ENCODE measurements at places on chromosomes 1 and 21.

GRCh38 chr1:30524840-30525617 is 198.4 kb downstream of the MATN1 start:
- DNase-seq: no peak

GRCh38 chr1:3014050-3014440 is 7.2 kb upstream of the ACTRT2 start:
- DNase-seq: no peak

- no peak for DNase-seq
Measured at GRCh38 chr1:105137543-105138457, 1388.1 kb downstream of the AMY1C start.

DNA sequence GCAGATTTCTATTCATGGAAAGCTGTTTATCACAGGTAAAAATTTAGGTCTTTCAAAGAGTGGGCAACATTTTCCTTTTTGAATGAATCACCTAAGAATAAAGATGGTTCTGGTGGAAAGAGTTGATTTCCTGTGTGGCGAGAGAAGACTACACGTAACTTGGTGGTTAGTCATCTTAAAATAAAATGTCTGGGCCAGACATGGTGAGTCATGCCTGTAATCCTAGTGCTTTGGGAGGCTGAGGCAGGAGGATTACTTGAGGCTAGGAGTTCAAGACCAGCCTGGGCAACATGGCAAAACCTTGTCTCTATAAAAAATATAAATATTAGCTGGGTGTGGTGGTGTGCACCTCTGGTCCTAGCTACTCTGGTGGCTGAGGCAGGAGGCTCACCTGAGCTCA is 65.7 kb downstream of the DISP1 start:
- DNase-seq: no peak

DNA sequence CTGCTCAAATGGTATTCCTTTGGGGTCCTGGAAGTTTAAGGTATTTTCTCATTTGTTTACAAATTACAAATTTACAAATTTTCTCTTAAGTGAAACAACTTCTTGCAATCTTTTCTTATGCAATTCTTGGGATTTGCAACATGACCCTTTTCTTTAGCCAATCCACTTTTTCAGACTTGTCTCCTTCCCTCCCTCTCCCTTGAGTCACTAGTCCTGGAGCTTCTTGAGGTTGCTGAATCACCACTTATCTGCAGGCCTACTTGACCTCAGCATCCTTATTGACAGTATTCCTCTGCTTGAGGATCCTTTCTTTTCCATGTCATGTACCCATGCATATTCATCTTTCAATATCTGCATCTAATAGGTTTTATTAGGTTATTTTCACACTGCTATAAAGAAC is 302.8 kb upstream of the ADAMTS5 start:
- DNase-seq: no peak

- no peak for DNase-seq
Measured at GRCh38 chr1:21725748-21726392, 56.7 kb upstream of the RAP1GAP start.

DNA sequence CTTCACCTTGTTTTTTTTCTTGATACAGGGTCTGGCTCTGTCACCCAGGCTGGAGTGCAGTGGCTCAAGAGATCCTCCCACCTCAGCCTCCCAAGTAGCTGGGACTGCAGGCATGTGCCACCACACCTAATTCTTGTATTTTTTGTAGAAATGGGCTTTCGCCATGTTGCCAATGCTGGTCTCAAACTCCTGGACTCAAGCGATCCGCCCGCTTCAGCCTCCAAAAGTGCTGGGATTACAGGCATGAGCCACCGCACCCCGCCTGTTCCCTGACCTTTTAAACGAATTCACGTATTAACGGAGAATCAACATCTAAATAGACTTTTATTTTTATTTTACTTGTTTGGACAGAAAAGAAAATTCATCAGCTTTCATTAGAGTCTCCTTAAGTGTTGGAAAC is 104.8 kb downstream of the PGBD5 start:
- DNase-seq: no peak

- no peak for DNase-seq
Measured at GRCh38 chr1:201269281-201269680, 14.0 kb upstream of the PKP1 start.

DNA sequence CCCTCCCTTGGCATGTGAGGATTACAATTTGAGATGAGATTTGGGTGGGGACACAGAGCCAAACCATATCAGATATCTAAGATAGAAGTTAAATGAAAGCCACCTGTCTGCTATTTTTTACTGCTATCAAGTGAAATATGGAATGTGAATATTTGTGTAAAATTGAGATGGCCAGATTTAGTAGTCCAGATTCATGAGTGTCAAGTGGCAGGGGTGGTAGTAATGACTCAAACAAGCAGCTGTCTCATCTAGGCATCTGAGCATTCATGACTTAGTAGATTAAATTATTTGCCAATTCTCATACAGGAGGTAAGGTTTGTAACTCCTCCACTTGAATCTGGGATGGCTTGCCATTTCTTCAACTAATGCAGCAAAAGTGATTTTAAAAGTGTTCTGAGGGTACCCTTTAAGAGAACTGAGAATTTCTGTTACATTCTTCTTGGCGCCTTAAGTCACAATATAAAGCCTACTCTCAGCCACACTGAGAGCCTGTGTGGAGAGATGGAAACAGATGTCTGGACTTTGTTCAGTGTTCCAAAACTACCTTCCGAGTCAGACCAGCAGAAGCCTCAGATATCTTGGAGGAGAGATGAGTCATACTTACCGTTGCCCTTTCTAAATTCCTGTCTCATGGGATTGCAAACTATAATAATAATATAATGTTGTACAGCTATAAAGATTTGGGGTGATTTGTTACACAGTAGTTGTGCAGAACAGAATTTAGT is 1065.6 kb upstream of the TMPRSS15 start:
- no peak for DNase-seq

DNA sequence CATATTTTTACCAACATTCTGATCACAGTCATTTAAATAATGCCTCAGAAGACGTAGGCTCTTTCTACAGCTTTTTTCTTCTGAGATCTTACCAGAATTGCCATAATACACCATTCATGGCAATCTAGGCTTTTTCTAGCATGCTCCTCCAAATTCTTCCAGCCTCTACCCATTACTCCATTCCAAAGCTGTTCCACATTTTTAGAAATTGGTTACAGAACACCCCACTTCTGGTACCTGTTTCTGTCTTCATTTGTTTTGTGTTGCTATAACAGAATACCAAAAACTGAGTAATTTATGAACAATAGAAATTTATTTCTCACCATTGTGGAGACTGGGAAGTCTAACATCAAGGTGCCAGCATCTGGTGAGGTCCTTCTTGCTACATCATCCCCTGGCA is 385.4 kb downstream of the BRINP2 start:
- no peak for DNase-seq

- DNase-seq: no peak
Measured at GRCh38 chr1:65230731-65231481, 78.4 kb upstream of the DNAJC6 start.

GRCh38 chr1:28449904-28450303 is 55.9 kb upstream of the RCC1 start:
- no peak for DNase-seq

- no peak for DNase-seq
Measured at GRCh38 chr1:11281518-11282331, 8.7 kb downstream of the UBIAD1 start.

- no peak for DNase-seq
Measured at GRCh38 chr1:238962941-238963340, 423.4 kb upstream of the CHRM3 start.

- no peak for DNase-seq
Measured at GRCh38 chr1:4395158-4395557, 259.3 kb upstream of the AJAP1 start.

DNA sequence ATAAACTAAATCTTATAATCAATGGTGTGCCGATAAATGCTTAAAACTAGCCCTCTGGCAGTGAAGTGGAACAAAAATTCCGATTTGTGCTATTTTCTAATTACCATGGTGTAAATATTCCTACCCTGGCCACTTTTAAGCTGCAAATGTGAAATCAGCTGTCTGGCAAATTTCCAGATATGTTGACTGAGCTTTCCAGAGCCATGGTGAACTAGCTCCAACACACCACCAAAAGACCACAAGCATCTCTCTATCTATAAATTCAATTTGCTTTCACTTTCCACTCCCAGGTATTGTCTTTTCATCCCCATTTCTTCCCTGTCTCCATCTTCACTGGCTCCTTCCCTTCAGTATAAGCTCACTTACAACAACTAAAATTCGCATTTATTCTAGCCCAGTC is 152.3 kb upstream of the RGS18 start:
- DNase-seq: no peak

DNA sequence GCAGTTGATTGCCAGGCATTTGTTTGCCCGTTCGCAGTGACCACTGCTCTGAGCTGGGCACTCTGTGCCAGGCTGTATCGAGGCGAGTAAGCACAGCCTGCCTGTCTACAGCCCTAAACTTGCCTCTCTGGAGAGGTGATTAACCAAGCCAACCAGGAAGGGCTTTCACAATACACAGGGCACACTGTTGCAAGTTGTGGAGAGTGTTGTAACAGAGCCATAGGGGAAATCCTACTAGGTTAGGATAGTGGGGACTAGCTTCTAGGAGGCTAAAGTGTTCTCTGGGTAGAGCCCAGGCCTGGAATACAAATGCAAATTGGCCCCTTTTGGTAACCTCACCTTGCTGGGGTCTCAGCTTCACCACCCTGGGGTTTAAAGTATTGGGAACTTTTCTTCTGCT is 23.8 kb downstream of the PRDM2 start:
- DNase-seq: no peak

DNA sequence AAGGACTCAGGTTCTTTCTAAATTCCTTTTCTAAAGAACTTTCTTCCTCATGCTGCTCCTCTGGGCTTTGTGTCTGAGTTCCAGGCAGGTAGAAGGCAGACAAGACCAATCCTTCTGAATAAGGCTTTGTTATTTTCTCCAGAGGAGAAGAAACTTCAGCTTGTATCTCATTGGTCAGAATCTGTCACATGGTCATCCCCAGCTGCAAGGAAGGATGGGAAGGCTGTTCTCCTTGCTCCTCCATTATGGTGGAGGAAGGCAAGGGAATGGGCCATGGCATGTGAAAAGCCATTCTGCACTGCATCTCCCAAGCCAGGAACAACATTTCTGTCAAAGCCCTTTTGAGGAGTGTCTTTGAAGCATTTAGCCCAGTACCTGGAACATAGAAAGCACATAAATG is 50.6 kb upstream of the NTPCR start:
- no peak for DNase-seq

DNA sequence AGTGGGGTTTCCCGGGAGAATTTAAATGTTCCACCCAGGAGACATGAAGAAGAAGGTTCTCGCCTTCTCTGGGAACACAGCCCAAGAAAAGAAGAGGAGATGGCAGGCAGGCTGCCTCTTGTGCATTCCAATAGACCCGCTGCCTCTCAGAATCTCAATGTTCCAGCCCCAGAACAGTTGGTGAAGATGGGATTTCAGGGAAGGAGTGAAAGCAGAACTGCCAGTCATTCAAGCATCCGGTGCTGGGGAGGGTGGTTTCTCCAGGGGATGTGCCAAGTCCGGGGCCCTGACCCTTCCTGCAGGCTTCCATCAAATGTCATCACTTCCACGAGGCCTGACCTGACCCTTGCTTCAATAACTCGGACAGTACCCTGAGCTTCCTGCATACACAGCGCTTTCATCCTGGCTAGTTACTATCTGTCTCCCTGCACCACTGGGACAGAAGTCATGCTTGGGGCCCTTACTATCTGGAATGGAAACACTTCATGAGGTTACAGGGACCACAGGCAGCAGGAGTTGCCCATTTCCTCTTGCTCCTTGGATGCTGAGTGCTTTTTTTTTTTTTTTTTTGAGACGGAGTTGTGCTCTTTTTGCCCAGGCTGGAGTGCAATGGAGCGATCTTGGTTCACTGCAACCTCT is 386.6 kb upstream of the POU3F1 start:
- DNase-seq: no peak

- no peak for DNase-seq
Measured at GRCh38 chr1:83970114-83970513, 28.8 kb downstream of the TTLL7 start.

- DNase-seq: no peak
Measured at GRCh38 chr1:55284856-55285255, 69.7 kb upstream of the USP24 start.

GRCh38 chr1:213415691-213416380 is 364.8 kb downstream of the RPS6KC1 start:
- no peak for DNase-seq

- no peak for DNase-seq
Measured at GRCh38 chr1:42999308-42999707, 40.6 kb upstream of the SLC2A1 start.

DNA sequence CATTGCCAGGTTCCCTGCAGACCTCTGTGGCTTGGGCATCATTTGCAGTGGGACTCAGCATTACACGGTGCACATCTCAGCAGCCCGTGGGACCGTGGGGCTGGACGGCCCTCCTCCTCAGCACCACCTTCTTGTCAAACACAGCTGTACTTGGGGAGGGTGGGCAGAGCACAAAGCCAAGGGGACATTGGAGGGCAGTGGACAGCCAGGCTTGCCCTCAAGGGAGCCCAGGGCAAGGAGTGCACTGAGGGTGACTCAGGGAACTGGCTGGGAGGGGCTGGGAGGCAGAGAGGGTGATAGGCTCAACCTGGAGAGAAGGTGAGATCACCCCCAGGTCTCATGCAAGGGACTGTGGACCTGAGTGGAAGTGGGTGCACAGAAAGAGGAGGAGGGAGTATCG is 3.4 kb downstream of the CAPN9 start:
- DNase-seq: no peak

- no peak for DNase-seq
Measured at GRCh38 chr1:73662526-73662925, 535.5 kb downstream of the LRRIQ3 start.

- no peak for DNase-seq
Measured at GRCh38 chr1:48049823-48050535, 52.8 kb upstream of the TRABD2B start.

DNA sequence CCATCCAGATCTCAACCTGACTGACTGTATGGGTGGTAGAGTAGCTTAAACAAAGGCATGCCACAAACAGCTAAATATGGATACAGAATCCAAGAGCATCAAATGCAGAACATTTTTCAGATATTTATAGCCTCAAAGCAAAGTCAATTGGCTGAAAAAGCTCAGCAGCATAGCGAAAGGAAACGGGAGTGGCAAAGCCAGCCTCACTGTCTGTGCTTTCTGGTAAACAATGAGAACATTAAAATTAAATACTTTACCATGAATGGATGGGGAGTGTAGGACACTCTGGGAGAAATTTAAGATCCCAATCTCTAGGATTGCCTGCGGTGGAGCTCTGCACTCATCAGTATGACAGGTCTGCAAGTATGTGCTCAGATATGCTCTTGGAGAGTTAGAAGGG is 4.4 kb downstream of the RASAL2 start:
- no peak for DNase-seq

- no peak for DNase-seq
Measured at GRCh38 chr1:201074018-201074417, 38.2 kb downstream of the CACNA1S start.

- no peak for DNase-seq
Measured at GRCh38 chr1:204307334-204307883, 52.3 kb downstream of the PLEKHA6 start.

GRCh38 chr1:50279622-50280330 is 143.5 kb downstream of the DMRTA2 start:
- DNase-seq: no peak

- no peak for DNase-seq
Measured at GRCh38 chr1:88224906-88225305, 459.2 kb upstream of the PKN2 start.
